ENCODE measurements at places on chromosomes 7 and 10.

GRCh38 chr7:36663481-36663880, 60.8 kb downstream of the AOAH start:
- no peak for DNase-seq

DNA sequence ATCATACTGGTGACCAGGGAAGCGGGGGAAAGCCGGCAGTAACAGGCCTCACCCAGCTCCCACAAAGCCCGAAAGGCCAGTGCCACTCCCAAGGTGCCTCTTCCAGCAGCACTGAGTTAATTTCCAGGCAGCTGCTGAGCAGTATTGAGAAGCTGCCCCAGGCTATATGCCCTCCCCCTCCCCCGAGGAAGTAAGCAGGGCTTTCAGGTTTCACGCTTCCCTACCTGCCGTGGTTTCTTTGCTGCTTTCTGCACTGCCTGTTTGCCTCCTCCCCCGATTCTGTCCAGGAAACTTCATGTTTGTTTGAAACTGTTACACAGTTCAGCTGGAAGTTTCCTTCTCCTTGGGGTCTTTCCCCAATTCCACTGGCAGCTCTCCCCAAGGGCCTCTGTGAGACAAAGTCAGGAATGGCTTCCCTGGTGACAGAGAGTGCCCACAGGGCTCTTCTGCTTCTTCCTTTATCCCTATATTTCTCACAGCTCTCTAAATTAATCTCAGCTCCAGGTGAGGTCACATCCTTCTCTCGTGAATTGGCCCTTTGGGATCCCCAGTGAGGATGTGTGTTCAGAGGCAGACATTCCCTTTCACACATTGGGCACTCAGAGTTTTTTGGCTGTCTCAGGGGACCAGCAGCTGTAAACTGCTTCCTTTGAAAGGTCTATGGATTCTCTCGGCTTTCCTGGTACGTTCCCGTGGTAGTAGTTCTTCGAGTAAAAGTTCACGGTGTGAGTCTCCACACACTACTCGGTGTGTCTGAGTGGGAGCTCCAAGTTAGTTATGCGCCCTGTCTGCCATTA, 19.4 kb downstream of the C1GALT1 start:
- no peak for DNase-seq

DNA sequence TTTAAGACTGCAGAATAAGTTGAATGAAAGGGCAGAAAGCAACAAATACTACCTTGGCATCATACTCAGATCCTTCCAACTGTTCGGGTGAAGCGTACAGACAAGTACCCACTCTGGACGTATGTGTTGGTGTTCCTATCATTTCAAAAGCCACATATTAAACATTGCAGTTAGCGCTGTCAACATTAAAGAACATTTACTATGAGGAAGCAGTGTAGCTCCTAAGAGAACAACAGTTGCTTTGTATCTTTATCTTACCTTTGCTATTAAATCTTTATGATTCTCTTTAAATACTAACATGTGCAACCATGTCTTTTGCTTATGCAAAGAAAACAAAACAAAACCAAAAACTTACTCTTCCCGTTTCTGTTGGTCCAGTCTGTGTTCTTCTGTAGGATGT, 2.6 kb upstream of the ANKRD61 start:
- no peak for DNase-seq

GRCh38 chr7:140489026-140489359, 9.7 kb upstream of the MKRN1 start:
- DNase-seq = no peak

GRCh38 chr7:116329686-116330503, 119.6 kb downstream of the TES start:
- DNase-seq = no peak

- DNase-seq = no peak
Measured at GRCh38 chr7:148155000-148155399, 435.6 kb upstream of the C7orf33 start.

DNA sequence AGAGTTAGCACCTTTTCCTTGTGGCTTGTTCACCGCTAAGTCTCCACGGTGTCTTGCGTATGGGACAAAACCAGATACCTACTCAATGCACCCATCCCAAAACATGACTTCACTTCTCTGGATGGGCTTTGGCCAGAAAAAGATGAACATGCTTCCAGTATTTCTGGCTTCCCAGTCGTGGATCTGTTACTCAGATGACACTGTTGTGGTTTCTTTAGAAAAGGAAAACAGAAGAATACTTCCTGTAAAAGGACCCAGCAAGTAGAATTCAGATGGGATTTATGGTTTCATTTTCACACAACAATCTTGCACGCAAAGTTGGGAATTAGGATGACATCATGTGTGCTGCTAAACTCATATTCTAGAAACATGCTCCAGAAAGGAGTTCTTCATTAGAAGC, 216.7 kb downstream of the ADAM12 start:
- no peak for DNase-seq

GRCh38 chr7:79740076-79740475, 286.6 kb upstream of the MAGI2 start:
- DNase-seq = no peak

GRCh38 chr7:132941428-132941827, 140.5 kb downstream of the CHCHD3 start:
- no peak for DNase-seq

GRCh38 chr7:148540041-148540738, 50.4 kb upstream of the C7orf33 start:
- peak; percentile 1 for DNase-seq

GRCh38 chr10:18279173-18279572, 138.9 kb downstream of the CACNB2 start:
- DNase-seq = no peak

DNA sequence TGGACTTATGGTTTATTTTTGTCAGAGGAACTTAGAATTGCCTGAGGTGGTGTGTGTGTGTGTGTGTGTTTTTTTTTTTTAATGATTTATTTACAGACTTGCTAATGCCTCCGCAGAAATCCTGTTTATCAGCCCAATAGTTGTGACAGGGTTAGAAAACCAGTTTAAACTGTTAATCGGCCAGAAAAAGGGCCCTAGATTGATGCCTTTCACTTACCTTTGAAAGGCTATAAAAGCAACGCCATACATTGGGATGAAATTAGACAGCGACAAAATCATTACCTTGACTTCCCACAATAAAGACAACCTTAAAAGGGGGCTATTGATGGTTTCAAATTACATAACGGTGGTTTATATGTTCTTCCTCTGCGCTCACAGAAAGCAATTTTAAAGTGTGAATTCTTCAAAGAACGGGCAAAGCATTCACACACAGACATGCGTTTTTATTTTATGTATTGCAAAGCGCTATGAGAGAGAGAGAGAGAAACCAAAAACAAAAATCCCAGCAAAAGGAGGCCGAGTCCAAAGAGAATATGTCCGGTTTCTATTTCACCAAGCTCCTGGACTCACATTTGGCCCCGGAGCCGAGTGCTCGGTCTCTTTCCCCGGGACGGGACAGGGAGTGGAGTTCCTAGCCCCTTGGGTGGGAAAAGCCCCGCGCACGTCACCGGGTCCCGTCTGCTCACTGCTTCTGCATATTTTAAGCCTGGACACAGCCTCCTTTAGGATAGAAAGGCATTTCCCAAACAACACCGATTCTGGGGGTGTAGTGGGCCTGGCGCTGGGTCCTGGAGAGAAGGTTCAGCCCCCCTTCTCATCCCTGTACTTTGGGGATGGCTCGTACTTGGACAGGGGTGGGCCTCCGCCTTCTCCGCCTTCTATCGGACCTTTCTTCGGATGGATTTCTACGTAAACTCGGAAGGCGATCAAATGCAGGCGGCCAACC, 26.8 kb upstream of the VAX1 start:
- DNase-seq = no peak

All from C1 segment of cervical spinal cord (tissue), 14 donors.